ENCODE measurements at places on chromosomes 2 and 18.

DNA sequence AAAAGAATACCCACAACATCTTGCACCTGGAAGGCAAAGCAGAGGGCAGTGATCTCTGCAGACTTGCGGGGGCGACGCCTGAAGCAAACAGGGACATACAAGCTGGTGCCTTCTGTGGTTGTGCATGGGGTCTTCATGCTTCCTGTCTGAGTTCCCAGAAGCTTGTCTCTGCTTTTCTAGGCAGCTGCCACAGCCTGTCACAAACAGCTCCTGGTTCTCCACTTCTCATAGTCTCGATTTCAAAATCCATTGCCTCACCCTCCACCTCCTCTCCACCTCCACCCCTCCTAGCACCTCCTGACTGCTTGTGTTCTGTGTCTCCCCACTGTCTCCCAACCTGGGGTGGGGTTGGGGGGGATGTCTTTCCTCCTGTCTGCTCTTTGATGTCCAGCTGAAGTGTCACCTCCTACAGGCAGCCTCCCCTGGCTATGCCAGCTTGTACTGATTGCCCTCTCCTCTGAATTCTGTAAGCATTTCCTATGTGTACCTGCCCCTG is 1.7 kb upstream of the PROC start:
- DNase-seq, result no peak

- no peak for DNase-seq
These were observed 393.8 kb upstream of the CYRIA start for GRCh38 chr2:17059458-17059857.

DNA sequence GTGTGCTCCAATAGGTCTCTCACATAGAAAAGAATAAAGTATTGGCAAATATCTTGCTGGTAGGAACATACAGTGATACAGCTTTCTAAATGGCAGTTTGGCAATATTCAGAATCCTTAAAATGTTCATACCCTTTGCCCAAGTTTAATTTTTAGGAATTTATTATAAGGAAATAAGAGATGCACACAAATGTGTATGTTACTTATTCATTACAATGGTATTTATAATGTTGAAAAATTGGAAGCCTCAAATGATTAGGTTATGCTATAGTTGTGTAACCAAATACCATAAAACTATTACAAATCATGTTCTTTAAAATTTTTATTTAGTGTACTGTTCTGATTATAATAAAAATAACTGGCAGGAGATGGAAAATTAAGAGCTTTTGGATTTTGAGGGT is 196.8 kb downstream of the MCFD2 start:
- DNase-seq, result no peak

- DNase-seq, result no peak
These were observed 54.1 kb upstream of the EPB41L5 start for GRCh38 chr2:119958670-119959268.

DNA sequence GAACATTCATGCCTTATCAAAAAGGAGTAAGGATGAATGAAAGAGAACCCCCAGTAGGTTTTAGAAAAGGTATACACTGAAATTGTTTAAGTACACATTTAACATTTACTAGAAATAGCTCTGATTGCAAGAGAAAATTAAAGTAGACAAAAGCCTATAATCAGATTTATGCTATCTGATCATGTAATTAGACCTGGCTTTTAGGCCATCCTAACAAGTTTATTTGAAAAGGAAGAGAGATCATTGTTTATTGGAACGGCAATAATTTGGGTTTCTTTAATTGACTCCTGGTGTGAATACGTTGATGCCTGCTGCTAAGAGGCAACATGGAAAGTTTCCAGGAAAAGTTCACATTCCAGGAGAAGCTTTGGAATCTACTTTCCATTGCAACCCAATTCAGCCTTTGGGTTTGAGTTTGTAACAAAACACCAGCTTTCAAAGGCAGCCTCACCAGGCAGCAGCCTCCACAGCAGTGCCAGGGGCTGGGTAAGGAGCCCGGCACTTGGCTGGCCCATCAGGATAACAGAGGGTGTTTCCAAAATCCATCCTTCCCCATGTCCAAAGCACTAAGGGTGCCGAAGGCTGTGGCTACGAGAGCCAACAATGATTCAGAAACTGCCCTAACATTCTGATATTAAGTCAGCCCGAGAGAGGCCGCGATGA is 18.0 kb downstream of the FZD7 start:
- no peak for DNase-seq

DNA sequence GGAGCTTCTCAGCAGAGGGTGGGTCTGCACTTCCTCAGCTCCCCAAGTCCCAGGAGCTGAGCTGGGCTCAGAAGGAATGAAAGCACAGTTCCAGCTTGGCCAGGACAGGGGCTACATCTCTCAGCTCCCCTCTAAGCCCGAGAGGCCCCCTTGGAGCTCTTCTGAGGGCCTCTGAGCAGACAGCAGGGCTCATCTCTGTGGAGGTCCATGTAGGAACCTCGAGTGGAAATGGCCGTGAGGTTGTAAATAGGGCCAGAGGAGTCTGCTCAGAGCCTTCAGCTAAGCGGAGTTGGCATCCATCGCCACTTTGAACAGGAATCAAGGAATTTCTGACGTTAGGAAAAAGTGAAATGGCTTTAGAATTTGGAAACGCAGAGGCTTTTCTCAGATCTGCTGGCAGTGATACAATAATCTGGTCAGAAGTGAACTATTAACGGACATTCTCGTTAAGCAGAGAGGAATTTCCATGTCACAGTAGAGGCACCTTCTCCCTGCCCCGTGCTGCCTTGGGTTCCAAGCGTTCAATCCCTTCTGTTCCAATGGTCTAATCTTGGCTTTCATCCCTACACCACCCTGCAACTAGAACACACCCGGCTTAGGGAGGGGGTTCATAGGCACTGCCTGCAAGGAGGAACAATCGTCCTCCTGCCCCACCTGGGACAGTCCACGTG is 213.9 kb downstream of the NDUFA10 start:
- peak; percentile 21 for DNase-seq

DNA sequence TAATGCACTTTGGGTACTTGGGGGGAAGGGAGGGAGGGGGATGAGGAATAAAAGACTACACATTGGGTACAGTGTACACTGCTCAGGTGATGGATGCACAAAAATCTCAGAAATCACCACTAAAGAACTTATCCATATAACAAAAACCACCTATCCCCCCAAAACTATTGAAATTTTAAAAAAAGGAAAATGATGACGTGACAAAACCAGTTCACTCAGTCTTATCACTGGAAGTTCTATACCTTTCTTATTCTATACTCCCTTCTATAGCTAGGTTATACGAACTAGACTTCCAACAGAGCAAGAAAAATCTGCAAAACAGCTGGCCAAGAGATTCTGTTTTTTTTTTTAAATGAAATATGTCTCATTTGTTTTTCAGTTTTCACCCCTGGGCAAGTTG is 20.8 kb downstream of the DYNAP start:
- DNase-seq, result no peak

GRCh38 chr2:222566229-222566628 is 89.7 kb downstream of the FARSB start:
- DNase-seq, result no peak

DNA sequence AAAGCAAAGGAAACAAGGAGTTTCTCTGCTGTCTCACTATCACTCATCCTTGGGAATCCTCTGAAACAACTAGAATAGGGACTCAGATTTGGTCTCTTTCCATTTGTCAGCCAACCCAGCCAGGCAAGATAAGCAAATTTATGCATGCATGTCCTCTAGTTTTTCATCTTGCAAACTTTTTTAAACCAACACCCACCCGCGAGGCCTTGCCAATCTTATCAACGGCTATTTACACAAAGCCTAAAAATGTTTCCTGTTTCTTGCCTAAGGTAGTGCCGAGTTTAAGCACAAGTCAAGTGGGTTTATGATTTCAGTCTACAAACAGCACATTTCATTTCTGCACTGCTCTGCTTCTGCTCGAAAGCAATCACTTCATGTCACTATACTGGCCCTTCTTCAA is 240.9 kb downstream of the STK39 start:
- no peak for DNase-seq

GRCh38 chr2:218370410-218371063 is 11.5 kb upstream of the SLC11A1 start:
- no peak for DNase-seq

GRCh38 chr2:990970-991369 is 40.3 kb downstream of the SNTG2 start:
- DNase-seq, result no peak

DNA sequence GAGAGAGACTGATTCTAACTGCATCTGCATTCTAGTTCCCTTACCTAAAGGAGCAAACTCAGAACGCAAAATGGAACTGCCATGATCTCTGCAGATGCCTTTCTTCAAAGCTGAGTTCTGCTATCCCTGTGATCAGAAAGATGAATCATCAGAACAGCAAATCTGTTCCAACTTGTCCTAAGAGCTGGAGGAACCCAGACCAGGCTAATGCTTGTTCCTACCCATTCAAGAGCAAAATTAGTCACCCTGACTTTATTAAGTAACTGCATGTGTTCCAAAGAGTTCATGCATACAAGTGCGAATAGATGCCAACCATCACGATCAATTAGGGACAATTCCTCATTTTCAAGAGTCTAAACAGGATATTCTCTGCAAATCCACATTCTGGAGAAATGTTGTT is 46.5 kb downstream of the MBP start:
- peak; percentile 50 for DNase-seq

- DNase-seq, result peak; percentile 77
These were observed 40.6 kb upstream of the RFX8 start for GRCh38 chr2:101515477-101515876.

- DNase-seq, result no peak
These were observed 30.2 kb downstream of the XDH start for GRCh38 chr2:31384351-31384750.

- no peak for DNase-seq
These were observed 7.0 kb downstream of the RNPEPL1 start for GRCh38 chr2:240575101-240575965.

- no peak for DNase-seq
These were observed 478.7 kb upstream of the POU3F3 start for GRCh38 chr2:104375206-104375605.

- peak; percentile 48 for DNase-seq
These were observed 8.4 kb upstream of the MGAT5 start for GRCh38 chr2:134245340-134245984.

DNA sequence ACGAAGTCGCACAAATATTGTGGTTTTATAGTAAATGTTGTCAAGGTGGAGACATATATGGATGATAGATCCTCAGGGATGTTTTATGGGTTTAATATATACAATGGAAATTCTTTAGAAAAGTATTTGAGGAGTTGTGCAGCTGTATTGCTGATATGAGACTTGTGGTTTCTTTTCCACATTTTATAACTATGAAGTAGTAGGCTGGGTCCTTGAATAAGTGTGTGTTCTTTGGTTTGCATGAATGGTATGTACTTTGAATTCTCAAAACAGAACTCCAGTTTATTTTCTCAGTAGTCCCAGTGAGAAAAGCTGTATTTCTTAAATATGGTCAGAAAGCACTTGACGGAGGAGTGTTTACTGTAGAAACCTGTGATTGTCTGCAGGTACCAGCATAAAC is 42.4 kb downstream of the PLCL1 start:
- no peak for DNase-seq

DNA sequence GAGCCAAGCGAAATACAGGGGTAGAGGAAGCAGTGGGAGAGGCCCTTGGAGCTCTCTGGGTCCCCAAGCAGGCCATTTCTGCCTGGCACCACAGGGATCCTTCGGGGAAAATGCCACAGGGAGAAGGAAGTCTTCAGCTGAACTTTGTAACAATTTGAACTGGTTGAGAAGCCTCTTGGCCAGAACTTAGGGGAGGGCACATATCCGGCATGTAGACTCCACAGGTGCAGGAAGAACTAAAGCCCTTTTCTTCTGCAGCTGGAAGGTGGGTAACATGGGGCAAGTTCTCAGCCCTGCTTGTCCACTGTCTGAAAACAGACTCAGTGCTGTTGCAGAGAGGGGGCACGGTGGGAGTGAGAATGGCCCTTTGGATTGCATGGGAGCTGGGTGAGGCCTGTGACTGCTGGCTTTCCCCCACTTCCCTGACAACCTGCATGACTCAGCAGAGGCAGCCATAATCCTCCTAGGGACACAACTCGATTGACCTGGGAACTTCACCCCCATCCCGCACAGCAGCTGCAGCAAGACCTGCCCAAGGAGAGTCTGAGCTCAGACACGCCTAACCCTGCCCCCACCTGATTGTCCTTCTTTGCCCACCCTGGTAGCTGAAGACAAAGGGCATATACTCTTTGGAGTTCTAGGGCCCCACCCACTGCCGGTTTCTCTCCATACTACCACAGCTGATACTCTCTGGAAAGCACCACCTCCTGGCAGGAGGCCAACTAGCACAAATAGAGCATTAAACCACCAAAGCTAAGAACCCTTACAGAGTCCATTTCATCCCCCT is 101.6 kb upstream of the FAM136A start:
- DNase-seq, result no peak

DNA sequence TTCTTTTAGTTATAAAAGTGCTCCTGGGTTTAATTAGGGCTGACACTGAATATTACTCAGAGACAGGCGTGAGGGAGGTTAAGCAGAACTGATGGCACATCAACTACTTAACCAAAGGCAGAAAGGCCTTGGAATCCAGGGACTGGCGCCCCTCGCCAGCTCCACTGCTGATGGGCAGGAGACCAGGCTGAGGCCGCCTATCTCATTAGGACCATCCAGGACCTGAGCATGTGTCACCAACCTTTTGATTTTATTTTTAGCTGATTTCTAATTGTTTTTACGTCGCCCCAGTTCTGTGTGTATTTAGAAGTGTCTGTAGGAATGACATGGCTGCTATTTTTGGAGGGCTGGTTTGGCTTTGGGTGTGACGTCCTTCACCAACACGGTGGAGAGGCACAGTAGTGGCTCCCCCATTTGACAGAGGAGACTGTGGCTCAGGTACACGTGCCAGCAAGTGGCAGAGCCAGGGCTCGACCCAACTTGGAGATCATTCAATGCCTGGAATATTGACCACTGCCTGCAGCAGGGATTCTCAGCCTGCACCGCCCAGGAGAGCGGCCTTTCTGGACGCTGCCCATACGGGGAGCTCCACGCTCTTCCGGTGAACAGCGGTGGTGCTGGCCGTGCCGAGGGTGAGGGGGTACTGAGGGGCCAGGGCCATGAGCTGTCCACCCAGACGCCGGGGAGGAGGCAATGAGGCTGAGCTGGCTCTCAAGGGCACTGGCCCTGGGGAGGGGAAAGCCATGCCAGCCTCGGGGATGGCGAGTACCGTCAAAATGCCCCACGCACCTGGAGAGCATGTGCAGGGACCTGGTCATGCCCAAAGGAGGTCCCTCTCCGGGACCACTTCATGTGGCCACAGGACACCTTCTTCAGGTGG is 205.7 kb downstream of the ASB1 start:
- DNase-seq, result no peak

DNA sequence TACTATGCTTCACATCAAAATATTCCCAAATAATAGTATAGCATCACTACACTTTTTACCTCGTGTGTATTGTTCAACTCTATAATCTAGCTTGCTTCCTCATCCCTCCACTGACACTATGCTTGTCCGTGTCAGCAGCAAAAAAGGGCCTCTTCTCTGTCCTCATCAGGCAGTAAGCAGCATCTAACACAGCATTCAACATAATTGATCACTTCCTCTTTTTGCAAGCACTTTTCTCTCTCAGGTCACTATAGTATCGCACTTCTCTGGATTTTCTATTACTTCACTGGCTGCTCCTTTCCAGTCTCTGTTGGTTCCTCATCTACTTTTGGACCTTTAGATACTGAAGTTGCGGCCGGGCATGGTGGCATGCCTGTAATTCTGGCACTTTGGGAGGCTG is 64.9 kb upstream of the ZSWIM2 start:
- DNase-seq, result no peak
